ENCODE measurements at places on chromosomes 4 and X. TPM values are rescaled to one million over a fixed set of nuclear protein-coding genes. Genes with fewer than 3 reads are reported as not detected.
A peak's percentile ranks its signal among the peaks of the same experiment; 100 is the strongest.

DNA sequence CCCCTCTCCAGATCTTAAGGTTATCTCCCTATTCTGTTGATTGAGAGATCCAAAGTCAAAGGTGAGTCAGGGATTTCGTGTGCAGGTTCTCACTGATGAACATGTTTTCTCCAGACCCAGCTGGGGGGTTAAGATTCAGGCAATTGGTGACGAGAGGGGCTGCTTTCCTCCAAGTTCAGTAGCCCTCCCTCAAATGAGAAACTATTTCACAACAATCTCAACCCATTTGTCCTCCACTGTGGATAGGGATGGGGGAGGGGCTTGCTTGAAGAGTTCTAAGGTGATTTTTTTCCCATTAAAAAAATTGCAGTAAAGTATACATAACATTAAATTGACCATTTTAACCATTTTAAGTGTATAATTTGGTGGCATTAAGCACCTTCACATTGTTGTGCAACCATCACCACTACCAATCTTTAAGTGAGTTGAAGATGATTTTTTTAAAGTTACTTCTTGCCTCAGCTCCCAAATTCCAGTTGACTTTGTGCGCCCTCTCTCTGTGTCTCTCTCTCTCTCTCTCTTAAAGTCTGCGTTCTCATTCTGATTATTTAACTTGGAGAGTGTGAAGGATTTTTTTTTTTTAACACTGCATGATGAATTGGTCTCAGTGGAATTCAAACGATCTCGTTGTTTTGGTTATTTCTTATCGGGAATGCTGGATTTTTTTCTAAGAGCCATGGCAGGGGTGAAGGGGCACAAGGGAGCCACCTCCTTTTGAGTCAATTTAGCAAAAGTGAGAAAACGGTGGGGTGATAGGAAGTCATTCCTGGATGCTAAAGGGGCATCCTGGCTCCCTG lies 175.9 kb downstream of the SHROOM3 start:
- no peak for DNase-seq

Gene SASH3
- 5.8 TPM for total RNA-seq

- no peak for DNase-seq
Measured at GRCh38 chrX:40097141-40097503, 636 bp downstream of the BCOR start.

Gene POU3F4
- total RNA-seq: not detected

- no peak for DNase-seq
Measured at GRCh38 chrX:154733066-154733425, 17.8 kb downstream of the GAB3 start.

DNA sequence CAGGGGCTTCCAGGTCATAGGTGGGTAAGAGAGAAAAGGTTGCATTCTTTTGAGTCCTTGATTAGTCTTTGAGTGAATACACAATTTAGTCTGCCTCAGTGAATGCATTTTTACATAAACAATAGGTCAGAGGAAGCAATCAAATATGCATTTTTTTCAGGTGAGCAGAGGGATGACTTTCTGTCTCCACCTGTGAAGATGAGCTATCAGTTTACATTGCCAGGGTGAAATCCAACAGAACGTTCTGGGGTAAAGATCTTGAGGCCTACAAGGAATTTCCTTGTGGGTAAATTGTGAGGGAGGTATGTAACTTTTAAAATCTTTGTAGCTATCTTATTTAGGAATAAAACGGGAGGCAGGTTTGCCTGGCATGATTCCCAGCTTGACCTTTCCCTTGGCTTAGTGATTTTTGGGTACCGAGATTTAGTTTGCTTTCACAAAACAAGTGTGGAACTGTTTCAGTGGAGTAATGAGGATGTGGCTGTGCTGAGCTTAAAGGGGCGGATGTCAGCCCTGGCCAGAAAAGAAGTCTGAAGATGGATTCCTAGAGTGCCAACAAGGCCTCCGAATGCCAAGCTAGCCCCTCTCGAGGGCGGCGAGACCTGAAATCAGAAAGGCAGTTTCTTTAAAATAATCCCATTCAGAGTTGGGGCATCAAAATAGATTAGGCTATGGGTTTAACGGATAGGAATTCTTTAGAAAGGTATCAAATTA lies 29.5 kb downstream of the TMEM131L start:
- DNase-seq: no peak

DNA sequence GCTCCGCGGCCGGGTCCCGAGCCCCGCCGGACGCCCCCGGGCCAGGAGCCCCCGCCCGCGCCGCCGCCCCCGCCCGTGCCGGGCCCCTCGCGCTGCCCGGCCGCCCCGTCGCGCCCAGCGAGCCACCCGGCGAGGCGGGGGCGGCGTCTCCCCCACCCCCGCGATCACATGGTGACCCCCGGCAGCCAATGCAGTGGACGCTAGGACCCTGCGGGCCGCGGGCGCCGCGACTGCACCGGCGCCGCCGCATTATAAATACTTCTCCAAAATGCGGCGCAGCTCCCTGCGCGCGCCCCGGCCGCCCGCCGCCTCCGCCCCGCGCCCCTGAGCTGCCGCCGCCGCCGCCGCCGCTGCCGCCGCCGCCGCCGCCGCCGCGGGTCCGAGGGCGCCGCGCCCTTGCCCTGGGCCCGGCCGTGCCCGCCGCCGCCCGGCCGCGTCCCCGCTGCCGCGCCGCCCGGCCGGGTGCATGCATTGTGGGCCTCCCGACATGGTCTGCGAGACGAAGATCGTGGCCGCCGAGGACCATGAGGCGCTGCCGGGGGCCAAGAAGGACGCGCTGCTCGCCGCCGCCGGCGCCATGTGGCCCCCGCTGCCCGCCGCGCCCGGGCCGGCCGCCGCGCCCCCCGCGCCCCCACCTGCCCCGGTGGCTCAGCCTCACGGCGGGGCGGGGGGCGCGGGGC lies at the start of gene NAT8L:
NAT8L (plus strand) TSS at position 282 of the 680 bp plus-strand sequence; CDS start at position 467, 185 bp downstream.
- DNase-seq: no peak

Gene ETDA
- total RNA-seq: not detected

Gene GAGE13
- not detected for total RNA-seq

DNA sequence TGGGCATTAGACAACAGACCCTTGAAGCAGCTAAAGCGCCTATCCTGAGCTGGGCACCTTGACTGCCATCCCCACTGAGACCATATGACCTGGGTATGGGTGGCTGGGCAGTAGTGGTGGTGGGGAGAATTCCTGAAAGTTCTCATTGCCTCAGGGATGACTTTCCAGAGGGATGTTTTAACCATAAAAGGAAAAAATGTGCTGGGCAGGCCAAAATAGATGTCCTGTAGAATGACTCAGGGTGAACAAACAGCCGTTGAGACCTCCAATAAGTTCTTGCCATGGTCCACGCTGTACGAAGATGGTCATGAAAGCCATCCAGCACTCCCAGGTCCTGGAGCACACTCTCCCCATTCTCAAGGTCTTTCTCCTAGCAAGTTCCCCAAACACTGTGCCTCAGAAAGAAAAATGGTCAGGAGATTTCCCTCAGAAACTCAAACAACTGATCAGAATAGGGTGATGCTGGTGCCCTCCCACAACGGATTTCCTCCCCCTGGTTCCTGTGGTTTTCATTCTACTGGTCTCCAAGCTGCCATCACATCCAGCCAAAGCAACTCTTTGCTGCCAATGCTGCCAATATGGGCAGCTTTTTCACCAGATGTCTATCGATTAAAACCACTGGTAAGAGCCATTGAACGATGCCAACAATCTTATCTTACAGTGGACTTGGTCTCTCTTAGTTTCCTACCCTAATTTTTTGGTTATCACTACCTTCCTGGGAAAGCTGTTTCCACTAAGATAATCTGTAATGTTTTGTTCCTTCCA lies 11.2 kb downstream of the CDKN2AIP start:
- DNase-seq: no peak

- DNase-seq: no peak
Measured at GRCh38 chr4:136342666-136343065, 1189.6 kb downstream of the PCDH18 start.

Gene CTPS2
- 5.1 TPM for total RNA-seq

DNA sequence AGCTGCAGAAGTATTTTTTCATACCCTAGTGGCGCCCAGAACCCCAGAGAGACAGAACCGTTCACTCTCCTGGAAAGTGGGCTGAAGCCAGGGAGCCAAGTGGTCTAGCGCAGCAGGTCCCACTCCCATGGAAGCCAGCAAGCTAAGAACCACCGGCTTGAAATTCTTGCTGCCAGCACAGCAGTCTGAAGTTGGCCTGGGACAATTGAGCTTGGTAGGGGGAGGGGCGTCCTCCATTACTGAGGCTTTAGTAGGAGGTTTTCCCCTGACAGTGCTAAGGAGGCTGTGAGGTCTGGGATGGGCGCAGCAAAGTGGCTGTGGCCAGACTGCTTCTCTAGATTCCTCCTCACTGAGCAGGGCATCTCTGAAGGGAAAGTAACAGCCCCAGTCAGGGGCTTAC lies 84.5 kb upstream of the ATXN3L start:
- DNase-seq: no peak

DNA sequence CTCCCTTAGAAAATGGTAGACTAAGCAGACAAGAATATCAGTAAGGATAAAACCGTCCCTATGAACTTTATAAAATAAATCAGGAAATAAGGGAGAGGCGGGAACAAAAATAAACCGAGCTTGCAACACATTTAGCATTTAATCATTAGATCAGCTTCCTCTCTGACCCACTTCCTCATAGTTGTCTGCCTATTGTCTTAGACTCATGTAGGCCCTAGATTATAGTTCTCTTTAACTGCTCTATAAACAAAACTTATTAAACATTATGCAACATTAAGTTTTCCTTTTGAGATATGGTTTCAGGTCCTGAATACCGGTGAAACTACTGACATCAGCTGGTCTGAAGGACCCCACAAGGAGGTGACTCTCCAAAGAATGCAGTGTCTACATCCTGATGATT lies 15.8 kb upstream of the SRD5A3 start:
- DNase-seq: no peak

DNA sequence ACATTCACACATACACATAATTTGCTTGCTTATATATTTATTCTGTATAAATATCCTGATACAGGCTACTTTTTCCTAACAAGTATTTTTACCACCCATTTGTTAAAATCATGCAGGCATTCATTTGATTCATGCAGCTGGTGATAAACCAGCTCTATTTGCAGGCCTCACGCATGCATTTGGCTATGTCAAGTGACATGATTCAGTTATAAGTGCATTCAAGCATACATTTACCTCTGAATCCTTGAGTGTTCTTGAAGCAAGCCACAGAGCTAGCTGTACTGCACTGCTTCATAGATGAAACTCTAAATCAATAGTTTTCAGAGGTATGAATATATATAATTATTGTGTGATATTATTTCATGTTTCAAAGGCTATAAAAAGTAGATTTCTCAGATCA lies 544.0 kb upstream of the AGA start:
- DNase-seq: no peak

DNA sequence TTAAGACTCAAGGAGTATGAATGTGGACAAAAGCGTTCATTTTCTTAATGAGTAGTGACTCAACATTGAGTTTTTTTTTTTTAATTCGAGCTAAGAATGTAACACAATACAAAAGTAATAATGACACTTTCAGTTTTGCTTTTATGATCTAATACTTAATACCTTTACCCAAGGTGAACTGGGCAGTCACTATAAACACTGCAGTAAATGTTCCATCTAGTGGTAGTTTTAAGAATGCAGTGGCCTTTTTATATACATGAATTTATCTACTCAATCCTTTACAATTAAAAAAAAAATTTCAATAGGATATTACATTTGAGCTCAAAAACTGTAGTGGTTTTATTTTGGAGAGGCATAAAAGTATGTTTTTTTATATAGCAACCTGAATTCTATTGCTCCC lies 33.9 kb downstream of the PDK3 start:
- no peak for DNase-seq

- no peak for DNase-seq
Measured at GRCh38 chr4:181647396-181648147, 595.6 kb upstream of the TENM3 start.

Gene PCDH11X
- 0.06 TPM for total RNA-seq

- DNase-seq: no peak
Measured at GRCh38 chrX:84724576-84724975, 222.3 kb upstream of the HDX start.

Gene HSFX1
- 2.3 TPM for total RNA-seq

DNA sequence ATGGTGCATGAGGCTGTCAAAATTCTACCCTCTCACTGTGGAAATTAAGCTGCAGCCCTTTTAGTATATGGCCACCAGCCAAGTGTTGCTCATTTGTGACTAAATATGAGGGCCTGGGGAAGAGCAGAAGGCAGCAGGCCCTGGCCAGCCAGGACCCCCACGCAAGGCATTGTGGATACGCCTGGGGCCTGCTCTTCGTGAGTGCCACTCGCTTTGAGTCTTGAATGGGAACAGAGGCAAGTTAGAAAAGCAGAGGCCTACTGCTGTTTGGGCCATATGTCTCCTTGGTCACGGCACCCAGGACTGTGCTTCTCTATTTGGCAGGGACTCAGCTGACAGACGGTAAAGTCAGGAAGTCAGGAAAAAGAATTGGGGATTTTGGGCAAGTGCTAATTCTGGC lies 10.9 kb downstream of the RTL5 start:
- no peak for DNase-seq

- DNase-seq: no peak
Measured at GRCh38 chrX:74423289-74423998, 2.2 kb downstream of the SLC16A2 start.

Gene MAGED4B
- 2.2 TPM for total RNA-seq

Gene FAT1
- 67.8 TPM for total RNA-seq

DNA sequence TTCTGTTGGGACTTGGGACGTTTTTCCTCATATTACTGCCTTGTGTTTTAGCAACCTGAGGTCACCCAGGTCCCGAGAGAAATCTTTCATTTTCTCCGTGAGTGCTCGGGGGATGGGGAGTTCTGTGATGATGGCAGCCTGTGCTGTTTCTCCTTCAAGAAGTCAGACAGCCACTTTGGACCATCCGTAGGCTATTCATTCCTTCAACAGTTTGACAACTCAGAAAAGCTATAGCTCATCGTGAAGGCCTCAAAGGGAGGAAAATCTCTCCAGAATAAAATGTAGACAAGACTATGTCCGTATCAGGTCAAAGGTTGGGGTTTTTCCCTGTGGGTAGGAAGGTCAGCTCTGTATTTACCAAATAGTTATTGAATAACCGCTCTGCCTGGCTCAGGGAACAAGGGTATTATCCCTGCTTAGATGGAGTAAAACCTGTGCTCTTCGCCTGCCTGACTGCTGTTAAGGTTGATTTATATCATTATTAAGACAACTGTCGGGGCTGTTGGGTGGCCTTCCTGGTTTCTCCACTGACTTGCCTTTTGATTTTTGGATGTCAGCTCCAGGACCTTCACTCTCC lies 36.6 kb downstream of the FAM114A1 start:
- DNase-seq: no peak

GRCh38 chr4:74374128-74374527 lies 9.2 kb downstream of the EREG start:
- DNase-seq: no peak

DNA sequence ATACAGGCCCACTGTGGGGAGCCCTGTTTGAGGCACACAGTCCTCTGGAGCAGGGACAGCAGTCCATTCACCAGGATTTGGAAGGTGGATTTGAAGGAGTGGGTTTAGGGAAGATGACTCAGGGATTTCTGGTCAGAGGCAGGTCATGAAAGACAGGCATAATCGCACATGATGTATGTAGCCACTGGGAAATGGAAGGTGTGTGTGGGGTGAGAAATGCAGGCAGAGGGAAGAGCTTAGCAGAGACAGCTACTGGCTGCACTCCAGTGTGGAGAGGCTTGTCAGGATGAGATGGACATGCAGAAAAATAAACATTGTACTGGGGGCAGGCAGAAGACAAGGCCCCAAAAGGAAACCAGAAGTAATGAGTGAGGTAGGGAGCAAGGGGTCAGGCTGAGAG lies 85.2 kb upstream of the STS start:
- DNase-seq: no peak

GRCh38 chrX:6661736-6662135 lies 126.8 kb upstream of the VCX3A start:
- DNase-seq: no peak

GRCh38 chr4:25827373-25827772 lies 35.4 kb downstream of the SEL1L3 start:
- peak; percentile 21 for DNase-seq

Gene CCDC120
- 2.4 TPM for total RNA-seq

- DNase-seq: no peak
Measured at GRCh38 chr4:4377732-4378460, 9.0 kb upstream of the NSG1 start.

Gene CPXCR1
- not detected for total RNA-seq

Data from left cardiac atrium (tissue), 4 donors.